SK-N-MC (cell line): ENCODE measurements at places on chromosomes 12 and 14.
A peak's percentile ranks its signal among the peaks of the same experiment; 100 is the strongest.

DNA sequence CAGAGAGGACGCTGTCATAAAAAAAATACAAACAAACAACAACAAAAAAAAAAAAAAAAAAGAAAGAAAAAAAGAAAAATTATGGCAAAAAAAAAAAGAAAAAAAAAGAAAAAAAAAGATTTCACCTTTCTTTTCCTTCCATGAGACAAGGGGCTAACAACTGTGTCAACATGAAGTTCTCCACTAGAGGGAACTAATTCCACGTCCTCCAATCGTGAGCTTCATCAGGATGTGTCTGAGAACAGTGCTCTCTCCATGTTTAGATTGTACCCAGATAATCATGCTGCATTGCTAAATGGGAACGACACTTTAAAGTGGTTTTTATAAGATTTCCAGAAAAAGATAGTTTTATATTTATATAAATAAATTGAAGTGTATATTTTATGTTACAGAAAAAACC, 96.2 kb upstream of the PTPRB start:
- DNase-seq: peak; percentile 60

DNA sequence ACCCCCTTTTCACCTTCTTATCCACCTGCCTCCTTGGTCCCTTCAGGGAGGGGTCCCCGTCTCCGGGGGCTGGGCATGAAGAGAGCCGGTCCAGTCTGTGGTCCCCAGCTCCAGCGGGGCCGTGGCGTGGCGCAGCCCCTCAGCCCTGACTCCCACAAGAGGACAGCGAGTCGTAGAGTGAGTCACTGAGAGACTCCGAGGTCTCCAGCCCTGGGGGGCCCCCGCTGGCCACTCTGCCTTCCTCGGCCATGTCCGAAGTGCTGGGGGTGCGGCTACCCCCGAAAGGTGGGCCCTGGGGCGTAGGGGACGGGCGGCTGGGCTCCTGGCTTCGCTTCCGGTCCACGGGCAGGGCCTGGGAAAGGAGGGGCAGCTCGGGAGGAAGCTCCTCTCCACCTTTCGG, 36.5 kb downstream of the NCKAP5L start:
- DNase-seq: no peak

GRCh38 chr14:69658664-69659261, 47.4 kb downstream of the SUSD6 start:
- DNase-seq: no peak

DNA sequence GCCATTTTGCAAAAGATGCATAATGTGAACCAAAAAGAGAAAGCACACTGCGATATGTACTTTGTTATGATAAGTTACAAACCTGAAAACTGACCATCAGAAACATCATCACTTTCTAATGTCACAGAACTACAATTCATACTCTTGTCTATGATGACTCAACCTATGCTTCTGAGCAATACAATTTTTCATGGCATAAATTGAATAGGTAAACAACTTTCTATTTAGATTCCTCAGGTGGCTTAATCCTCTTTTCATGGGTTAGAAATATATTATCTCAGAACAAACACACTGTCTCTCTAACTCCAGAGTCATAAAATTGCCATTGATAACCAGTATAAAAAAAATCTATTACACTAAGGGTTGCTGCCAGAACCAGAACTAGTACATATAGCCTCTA, 1715.0 kb upstream of the FLRT2 start:
- no peak for DNase-seq

GRCh38 chr14:53144244-53144643, 8.9 kb downstream of the DDHD1 start:
- DNase-seq: no peak
